ENCODE measurements at places on chromosomes 11 and 22. TPM values are rescaled to one million over a fixed set of nuclear protein-coding genes. Genes with fewer than 3 reads are reported as not detected.

DNA sequence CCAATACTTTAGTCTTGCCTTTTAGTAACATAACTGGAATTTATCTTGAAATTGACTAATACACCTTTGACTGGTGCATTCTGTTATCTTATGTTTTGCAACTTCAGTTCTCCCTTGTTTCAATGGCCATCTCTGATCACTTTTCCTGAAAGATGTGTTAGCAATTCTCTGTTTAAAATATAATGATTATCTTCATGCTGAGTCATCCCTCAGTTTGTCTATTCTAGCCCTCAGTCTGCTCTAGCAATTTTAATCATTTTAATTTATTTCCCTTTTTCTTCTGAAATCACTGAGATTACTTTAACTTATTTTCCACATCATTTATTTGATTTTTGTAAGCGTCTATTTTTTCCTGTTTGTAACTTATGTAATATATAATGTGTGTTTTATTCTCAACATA lies 221.9 kb upstream of the PDGFD start:
- no peak for DNase-seq

DNA sequence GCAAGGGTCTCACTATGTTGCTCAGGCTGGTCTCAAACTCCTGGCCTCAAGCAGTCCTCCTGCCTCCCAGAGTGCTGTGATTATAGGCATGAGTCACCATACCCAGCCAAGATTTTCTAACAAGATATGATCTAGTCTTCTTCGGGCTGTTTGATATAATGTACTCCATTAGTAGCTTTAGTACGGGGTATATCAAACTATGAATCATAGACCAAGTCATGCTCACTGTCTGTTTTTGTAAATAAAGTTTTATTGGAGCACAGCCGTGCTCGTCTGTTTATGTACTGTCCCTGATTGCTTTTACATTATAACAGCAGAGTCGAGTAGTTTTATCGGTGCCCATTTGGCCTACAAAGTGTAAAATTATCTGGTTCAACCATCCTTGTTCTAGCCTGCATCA lies 43.9 kb upstream of the GRIK4 start:
- no peak for DNase-seq

DNA sequence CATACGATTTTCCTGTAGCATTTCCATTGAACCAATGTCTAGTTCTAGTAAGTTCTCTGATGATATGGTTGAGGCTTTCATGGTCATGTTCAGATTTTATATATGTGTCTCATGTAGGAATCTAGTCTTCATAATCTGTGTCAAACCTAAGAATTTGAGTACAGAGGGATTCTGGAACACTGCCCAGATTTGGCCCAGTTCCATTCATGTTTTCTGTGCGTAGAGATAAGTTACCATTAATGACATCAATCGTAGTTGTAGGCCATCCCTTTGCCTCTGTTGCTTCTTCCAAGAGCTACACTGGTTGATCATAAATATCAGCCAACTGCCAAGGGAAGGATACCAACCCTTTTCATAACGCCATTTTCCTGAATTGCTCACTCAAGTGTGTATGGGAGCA lies 23.3 kb downstream of the ST3GAL4 start:
- no peak for DNase-seq

- no peak for DNase-seq
Measured at GRCh38 chr11:112762707-112763090, 198.5 kb upstream of the NCAM1 start.

- DNase-seq = peak; percentile 83
Measured at GRCh38 chr11:100687630-100688395, 725 bp downstream of the ARHGAP42 start.

DNA sequence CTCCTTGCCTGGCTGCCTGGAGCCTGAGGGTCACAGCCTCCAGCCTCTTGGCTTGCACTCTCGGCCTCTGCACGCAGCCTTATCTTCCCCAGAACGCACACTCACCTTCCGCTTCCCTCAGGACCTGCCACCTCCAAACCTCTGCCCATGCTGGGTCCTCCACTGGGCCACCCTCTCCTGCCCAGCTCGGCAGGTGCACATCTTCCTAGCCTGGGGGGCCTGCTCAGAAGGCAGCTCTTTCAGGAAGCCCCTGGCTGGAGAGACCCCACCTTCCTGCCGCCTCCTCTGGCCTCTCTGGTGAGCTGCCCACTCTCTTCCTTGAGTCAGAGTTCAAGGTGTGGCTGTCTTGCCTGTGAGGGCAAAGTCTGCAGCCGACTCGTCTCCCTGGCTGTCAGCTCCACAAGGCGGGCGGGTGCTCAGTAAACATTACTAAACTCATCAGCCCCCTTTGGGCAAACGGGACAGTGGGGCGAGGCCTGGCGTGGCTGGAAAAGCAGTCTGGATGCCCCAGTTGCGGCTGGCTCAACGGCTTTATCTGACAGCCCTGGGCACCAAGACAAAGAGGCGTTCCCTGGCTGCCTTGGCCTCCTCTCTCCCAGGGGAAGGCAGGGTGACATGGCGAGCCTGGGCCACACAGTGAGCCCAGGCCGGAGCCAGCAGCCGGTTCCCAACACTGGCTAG lies 1.7 kb upstream of the LINC01488 start:
- DNase-seq = no peak

DNA sequence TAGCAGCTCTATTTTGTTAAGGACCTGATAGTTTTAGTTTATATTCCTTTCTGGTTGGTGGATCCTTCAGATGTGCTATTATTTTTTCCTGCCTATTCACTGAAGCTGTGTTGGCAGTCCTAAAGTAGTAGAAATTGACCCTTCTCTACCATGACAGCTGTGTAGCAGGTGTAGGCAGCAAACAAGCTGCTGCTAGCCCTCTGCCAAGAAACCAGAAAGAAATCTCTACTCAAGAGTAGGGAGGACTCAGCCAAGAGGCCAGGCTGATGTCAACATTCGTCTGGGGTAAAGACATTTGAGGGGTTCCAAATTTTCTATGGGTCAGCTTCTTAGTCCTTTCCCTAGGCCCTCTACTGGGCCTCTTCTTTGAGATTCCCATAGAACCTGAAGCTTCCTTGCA lies 51.2 kb downstream of the CSTF3 start:
- peak; percentile 24 for DNase-seq

GRCh38 chr11:73157101-73158010 lies 15.2 kb upstream of the FCHSD2 start:
- DNase-seq = no peak

GRCh38 chr11:95863486-95864140 lies 60.3 kb downstream of the MTMR2 start:
- no peak for DNase-seq

Gene ZNF74
- 6.5 TPM for total RNA-seq

Gene GLYATL1B
- not detected for total RNA-seq

Gene ASRGL1
- total RNA-seq = 62.2 TPM

Gene CRACR2B
- total RNA-seq = 22.6 TPM

Gene NFAM1
- 7.9 TPM for total RNA-seq

Gene NAALAD2
- 2.0 TPM for total RNA-seq

Gene CABP7
- total RNA-seq = 0.06 TPM

Gene OR5T3
- not detected for total RNA-seq

Gene LRRC75B
- 47.6 TPM for total RNA-seq

Gene VPS26B
- total RNA-seq = 34.6 TPM

Gene ACR
- 1.6 TPM for total RNA-seq

Gene MS4A18
- total RNA-seq = not detected

Data from kidney (tissue), 22 donors.